NCI-H1092 (cell line): ENCODE measurements at places on chromosomes 1 and 21.

DNA sequence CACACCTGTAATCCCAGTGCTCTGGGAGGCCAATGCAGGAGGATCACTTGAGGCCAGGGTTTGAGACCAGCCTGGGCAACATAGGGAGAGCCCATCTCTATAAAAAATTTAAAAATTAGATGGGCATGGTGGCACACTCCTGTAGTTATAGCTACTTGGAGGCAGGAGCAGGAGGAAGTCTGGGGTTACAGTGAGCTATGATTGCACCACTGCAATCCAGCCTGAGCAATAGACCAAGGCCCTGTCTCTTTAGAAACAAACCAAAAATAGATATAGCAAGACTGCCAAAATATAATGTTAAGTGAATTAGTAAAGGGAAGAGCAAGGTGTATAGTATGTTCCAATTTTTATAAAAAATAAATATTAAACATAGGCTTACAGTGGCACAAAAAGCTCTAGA lies 28.8 kb downstream of the PLEKHO1 start:
- DNase-seq: no peak

- DNase-seq: no peak
Measured at GRCh38 chr1:46673749-46674182, 2.1 kb downstream of the TEX38 start.

GRCh38 chr1:223153177-223154119 lies 10.4 kb upstream of the TLR5 start:
- DNase-seq: no peak

- DNase-seq: peak; percentile 4
Measured at GRCh38 chr1:28056129-28056925, 32.1 kb downstream of the EYA3 start.

- DNase-seq: no peak
Measured at GRCh38 chr1:180524915-180525714, 22.7 kb upstream of the ACBD6 start.

- no peak for DNase-seq
Measured at GRCh38 chr1:168365719-168366479, 85.2 kb downstream of the TBX19 start.

- no peak for DNase-seq
Measured at GRCh38 chr1:205304695-205305070, 16.9 kb downstream of the NUAK2 start.

DNA sequence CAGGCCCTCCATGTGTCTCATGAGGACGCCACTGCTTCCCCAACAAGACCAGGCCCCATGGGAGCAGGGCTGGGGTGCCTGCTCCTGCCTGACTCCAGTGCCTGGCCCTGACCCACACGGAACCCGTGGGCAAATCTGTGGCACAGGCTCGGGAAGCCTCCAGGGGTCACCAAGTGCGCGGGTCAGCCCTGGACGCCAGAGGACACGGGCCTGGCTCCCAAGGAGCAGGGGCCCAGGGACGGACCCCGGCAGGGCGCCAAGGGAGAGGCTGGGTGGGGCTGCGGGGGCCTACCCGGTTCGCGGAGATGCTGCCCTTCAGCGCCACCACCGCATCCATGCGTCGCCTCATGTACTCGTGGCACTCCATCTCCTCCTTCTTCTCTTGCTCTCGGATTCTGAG lies 31.9 kb downstream of the CFAP74 start:
- no peak for DNase-seq

DNA sequence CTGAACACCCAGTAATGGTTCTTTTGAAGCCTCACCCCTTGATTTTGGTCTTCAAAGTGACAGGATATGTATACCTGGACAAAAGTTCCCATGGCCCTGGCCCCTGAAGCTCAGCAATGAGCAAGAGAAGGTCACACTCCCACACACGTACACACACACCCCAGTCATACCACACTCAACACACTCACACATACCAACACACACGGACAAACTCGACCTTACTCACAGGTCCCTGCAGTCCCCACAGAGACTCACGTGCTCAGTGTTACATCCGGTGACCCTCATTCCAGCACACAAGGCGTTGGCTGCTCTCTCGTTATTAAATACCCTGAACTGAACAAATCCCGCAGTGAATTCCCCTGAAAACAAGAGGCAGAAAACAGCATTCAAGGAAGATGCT lies 5.9 kb downstream of the ITLN1 start:
- no peak for DNase-seq

DNA sequence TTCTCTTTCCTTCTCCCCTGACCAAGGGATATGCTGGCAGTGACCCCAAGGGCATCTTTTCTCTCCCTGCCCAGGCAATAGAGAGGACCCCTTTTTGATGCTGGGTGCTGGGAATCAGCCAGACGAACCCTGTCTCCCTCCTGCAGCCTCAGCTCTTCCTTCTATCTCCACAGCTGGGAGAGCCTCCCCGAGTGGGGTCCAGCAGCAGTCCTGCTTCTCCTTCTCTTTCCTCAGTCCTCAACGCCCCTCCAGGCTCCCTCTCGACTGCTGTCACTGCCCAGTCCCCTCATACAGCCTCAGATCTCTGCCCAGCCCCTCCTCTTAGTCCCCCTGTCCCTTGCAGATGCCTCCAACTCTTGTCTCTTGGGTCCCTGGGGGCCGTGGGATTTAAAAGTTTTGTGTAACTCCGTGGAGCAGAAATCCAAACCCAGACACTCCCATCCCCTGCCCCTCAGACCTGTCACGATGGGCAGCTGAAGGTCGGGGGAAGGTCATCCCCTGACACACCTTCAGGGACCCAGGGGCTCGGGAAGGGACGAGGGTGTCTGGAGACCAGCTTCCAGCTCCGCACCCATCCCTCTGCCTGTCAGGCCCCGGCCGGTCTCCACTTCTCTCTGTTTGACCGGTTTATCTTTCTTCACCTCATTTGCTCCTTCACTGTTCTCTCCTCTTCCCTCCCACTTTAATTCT lies 5.8 kb upstream of the ETV3L start:
- no peak for DNase-seq

DNA sequence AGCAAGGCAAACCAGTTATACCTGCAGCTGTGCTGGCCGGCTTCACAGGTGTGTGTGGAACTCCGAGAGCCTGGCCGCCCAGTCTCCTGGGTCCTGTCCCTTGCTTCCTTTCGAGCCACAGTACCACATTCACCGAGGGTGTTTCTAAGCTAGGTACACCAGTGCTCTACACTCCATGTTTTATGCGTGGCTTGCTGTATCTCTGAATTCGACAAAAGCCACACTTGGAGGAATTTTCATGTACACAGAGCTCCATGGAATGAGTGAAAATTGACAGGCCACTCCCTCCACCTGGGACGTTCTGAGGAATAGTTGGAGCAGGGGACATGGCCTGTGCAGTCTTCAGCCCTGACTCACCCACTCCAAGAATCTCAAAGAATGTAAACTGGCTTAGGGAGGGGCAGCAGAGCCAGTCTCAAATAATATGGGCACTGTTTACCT lies 14.0 kb downstream of the ETS2 start:
- no peak for DNase-seq

GRCh38 chr1:37999430-38000232 lies 5.7 kb downstream of the FHL3 start:
- DNase-seq: no peak

- DNase-seq: no peak
Measured at GRCh38 chr1:201258763-201259230, 24.5 kb upstream of the PKP1 start.

- no peak for DNase-seq
Measured at GRCh38 chr1:12480748-12481362, 137.2 kb downstream of the DHRS3 start.

GRCh38 chr1:29798699-29799566 lies 562.6 kb downstream of the PTPRU start:
- DNase-seq: no peak

GRCh38 chr1:47262787-47263413 lies 30.9 kb upstream of the TAL1 start:
- no peak for DNase-seq

DNA sequence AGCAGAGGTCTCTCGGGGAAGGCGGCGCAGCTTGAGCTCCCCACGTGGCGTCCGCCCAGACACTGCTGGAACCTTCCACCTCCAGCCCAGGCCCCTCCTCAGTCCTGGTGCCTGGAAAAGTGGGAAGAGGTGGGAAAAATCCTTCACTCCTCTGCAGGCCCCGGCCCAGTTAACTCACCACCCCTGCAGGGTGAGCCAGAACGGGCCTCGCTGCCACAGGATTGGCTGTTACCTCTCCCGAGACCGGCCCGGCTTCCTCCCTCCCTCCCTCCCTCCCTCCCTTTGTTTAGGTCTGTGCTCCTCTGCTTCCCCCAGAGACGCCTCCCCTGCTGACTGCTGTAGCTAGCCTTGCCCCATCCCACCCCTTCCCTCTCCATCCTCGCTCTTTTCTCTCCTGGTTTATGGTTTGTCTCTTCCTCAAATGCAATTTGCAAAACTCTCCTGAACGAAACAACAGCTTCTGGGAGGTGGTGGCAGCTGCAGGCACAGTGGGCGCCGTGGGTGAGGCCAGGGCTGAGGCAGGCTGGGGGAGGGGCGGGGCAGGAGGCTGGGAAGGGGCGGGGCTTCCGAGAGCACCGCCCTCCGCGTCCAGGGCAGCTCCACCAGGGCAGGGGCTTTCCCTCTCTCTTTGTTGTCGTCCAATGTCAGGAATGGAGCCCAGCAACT lies 6.5 kb downstream of the CAPN9 start:
- DNase-seq: peak; percentile 87

- DNase-seq: peak; percentile 53
Measured at GRCh38 chr1:178093951-178094738, at the start of gene RASAL2. Gene RASAL2, plus strand, starts transcription at chr1:178094104. Its CDS starts 389 bp downstream, at chr1:178094493.

GRCh38 chr1:230977761-230978490 lies 735 bp downstream of the TTC13 start:
- peak; percentile 56 for DNase-seq

GRCh38 chr1:181985281-181985680 lies 76.2 kb downstream of the ZNF648 start:
- no peak for DNase-seq

DNA sequence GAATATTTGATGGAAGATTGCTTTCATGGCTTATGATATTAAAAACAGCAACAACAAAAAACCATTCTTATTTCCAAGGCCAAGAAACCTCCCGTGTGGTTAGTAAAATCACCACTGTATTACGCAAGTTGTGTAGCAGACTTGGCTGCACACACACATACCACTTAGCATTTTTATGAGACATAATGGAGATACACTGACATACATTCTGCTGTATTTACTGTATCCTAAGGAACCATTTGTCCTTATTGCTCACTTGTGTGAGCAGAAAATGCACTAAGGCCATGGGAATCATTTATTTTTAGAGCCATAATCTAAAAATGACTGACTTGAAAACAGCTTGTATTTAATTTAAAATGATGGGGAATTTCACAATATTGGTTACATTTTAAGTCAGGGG lies 584 bp upstream of the C1orf141 start:
- no peak for DNase-seq

DNA sequence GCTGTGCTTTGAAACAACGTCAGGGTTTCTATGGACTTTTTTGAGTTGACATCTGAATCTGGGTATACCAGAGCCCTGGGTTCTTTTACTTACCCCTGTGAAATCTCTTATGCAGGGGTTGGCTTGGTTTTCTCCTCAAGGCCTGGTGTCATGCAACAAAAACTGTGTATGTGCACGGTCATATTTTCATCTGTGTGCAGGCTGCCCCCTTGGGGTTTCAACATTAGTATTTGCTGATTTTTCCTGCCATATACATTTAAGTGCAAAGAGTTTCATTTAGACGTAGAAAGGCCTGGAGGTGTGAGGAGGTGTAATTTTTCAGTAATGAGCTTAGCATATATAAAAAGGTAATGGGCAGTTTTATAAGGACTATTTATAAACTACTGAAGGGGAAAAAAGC lies 22.0 kb upstream of the ZBTB18 start:
- DNase-seq: no peak

DNA sequence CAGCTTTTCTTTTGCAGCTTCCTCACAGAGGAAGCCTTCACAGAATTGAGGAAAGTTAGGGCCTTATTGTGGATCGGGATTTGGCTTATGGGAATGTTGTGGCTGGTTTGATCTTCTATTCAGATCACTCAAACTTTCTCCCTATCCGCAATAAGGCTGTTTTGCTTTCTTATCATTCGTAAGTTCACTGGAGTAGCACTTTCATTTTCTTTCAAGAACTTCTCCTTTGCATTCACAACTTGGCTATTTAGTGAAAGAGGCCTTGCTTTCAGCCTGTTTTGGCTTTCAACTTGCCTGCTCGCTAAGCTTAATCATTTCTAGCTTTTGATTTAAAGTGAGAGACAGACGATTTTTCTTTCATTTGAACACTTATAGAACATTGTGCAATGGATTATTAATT lies 181.9 kb upstream of the B3GALT2 start:
- DNase-seq: no peak

- no peak for DNase-seq
Measured at GRCh38 chr1:26221094-26221493, 12.9 kb upstream of the CEP85 start.

- DNase-seq: no peak
Measured at GRCh38 chr1:30761381-30762151, 4.0 kb upstream of the LAPTM5 start.

DNA sequence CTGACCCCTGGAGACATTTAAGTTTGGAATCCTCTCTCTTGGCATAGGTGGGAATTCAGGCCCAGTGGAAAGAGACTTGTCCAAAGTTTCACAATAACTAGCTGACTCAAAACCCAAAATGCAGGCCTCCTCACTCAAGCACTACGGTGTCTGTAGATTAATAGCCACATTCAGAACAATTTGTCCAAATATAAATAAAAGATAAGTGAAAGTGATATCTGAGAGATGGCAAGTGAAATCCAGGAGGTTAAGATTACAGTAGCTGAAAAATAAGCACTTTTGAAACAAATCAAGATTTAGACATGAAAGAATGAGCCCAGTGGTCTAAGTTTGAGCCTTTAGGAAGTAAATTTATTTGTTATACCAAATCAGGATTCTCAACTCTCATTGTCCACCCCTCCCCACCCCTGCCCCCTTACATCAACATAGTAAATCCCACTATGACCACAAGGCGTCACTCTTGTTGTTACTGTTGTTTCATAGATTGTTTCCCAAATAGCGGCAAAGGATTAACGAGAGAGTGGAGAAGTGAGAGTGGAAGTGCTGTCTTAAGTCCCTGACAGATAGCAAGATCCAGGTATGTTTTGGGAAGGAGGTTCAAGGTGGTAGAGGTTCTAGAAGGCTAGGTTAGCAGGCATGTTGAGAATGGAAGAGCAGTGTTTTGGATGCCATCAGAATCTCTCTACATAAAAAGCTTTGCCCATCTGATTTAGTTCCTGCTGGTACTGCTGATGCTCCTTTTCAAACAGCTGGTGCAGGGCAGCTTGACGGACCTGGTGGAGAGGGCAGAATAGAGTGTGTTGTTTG lies 7.1 kb upstream of the TPM3 start:
- peak; percentile 30 for DNase-seq

DNA sequence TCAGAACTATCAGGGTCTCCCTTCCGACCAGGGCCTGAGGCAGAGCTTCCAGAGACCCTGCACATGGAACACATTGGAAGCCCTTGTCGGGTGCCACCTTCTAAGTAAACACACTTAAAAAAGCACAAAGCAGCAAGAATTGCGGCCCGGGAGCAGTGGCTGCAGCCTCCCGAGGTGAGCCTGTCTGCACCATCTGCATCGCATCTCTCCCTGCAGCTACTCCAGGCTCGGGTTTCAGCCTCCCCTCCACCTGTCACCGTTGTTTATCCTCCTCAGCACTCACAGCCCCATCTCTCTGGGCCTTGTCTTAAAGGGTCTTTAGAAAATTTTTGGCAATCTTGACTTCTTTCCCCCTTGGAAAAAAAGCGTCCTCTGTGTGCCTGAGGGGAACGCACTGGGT lies 95.1 kb upstream of the ARHGEF16 start:
- DNase-seq: no peak
